ENCODE measurements at places on chromosomes 5 and 9.

DNA sequence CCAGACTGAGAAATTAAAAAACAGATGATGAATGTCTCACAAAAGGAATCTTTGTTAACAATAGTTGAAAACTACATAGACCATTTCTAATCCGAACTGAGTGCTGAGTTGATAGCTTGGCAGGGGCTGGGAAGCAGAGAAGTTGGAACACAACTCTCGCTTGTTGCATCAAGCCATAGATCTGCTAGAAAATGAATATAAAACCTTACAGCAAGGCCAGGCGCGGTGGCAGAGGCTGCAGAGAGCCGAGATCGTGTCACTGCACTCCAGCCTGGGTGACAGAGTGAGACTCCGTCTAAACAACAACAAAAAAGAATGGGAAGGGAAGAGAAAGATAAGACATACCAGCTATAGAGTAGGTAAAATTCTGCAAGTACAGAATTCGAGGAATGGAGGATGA lies 28.0 kb upstream of the SPZ1 start:
- DNase-seq, result no peak

GRCh38 chr9:30996761-30997160 lies 1387.7 kb upstream of the ACO1 start:
- DNase-seq, result no peak

- no peak for DNase-seq
These were observed 9.9 kb upstream of the ARL15 start for GRCh38 chr5:54320256-54320655.

GRCh38 chr9:117074342-117074662 lies 340.6 kb downstream of the ASTN2 start:
- no peak for DNase-seq

- DNase-seq, result no peak
These were observed 265.3 kb downstream of the TRIM32 start for GRCh38 chr9:116952436-116952810.

- DNase-seq, result no peak
These were observed 46.7 kb downstream of the IL31RA start for GRCh38 chr5:55897905-55898304.

GRCh38 chr5:78627766-78628165 lies 20.8 kb downstream of the LHFPL2 start:
- DNase-seq, result no peak

- DNase-seq, result no peak
These were observed 8.0 kb downstream of the PDGFRB start for GRCh38 chr5:150147670-150148069.

- DNase-seq, result peak; percentile 64
These were observed 23.4 kb downstream of the MEGF10 start for GRCh38 chr5:127313847-127314473.
